Fibroblast of lung (primary cell): ENCODE measurements at places on chromosomes 5 and 9.

- no peak for DNase-seq
- H3K27me3 ChIP-seq, result no peaks in the 10 kb centered on the region
- H3K36me3 ChIP-seq, result no peaks in the 10 kb centered on the region
- no peaks in the 10 kb centered on the region for H3K4me1 ChIP-seq
Measured at GRCh38 chr9:101026824-101027223, 1.7 kb upstream of the PLPPR1 start.

GRCh38 chr5:119949426-119949999 lies 320.2 kb downstream of the FAM170A start:
- no peaks in the 10 kb centered on the region for H3K36me3 ChIP-seq
- no peak overlapping the region for H3K4me3 ChIP-seq
- no peaks in the 10 kb centered on the region for H3K4me1 ChIP-seq
- no peak for DNase-seq
- no peak overlapping the region for H3K27ac ChIP-seq

- H3K4me1 ChIP-seq, result no peaks in the 10 kb centered on the region
- H3K27ac ChIP-seq, result no peak overlapping the region
- H3K36me3 ChIP-seq, result peaks cover 20% of the 10 kb centered on the region
- no peaks in the 10 kb centered on the region for H3K27me3 ChIP-seq
- H3K4me3 ChIP-seq, result peak overlapping the region; percentile 9
Measured at GRCh38 chr9:35069020-35069419, 3.4 kb downstream of the VCP start.

DNA sequence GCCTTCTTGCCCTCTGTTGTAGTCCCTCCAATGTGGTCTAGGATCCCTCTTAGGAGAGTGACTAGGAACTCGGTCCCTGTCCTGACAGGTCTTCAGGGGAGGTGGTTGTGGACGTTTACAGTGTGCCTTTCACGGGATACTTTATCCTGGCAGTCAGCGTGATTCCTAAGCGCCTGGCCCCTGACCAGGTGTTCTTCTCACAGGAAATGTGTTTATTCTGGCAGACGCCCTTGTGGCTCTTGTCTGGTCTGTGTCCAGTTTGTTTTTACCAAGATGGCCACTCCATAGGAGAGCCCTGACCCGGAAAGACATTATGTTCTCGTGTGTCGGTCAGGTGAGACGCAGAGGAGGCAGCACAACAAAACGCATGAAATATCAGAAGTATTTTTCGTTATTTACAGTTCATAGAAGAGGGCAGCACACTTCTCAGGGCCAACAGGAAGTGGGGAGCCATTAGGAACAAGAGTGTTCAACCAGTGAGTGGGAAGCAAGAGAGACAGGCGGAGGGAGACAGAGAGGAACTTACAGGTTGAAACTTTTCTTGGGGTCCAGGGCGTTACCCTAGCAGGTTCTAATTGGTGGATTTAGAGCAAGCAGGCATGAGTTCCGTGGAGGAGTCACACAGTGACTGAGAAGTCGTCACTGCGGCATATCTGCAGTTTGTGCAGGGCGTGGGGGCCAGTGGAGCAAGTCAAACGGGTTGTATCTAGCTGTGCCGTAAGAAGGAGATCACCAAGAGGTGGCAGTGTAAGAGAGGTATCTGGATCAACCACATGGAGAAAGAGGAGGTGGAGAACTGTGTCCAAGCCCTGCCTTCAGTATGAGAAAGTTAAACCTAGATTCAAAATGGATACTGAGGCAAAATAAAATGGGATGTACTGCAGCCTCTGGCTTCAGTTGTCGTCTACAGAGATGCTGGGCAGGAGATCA lies 412.9 kb downstream of the ZSWIM6 start:
- DNase-seq, result no peak
- no peaks in the 10 kb centered on the region for H3K27me3 ChIP-seq
- no peaks in the 10 kb centered on the region for H3K36me3 ChIP-seq
- H3K4me1 ChIP-seq, result no peaks in the 10 kb centered on the region

DNA sequence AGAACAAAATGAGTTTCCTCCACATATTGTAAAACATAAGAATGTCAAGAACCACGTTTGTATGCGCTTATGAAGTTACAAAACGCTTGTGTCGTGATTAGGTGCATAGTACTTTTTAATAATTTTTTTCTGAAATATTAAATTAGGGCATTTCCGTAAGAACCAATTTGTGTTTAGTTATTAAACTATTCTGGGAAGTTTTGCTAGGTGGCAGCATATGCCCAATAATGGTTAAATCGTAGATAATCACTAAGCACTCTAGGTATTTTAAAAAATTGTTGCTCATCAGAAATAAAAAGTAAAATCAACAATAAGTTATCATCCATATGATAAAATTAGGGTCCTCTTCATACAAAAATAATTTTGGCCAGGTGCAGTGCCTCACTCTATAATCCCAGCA lies 5.4 kb downstream of the SRFBP1 start:
- H3K36me3 ChIP-seq, result no peaks in the 10 kb centered on the region
- H3K27me3 ChIP-seq, result no peaks in the 10 kb centered on the region
- H3K4me1 ChIP-seq, result peaks cover 20% of the 10 kb centered on the region
- H3K4me3 ChIP-seq, result no peak overlapping the region
- peak; percentile 36 for DNase-seq

DNA sequence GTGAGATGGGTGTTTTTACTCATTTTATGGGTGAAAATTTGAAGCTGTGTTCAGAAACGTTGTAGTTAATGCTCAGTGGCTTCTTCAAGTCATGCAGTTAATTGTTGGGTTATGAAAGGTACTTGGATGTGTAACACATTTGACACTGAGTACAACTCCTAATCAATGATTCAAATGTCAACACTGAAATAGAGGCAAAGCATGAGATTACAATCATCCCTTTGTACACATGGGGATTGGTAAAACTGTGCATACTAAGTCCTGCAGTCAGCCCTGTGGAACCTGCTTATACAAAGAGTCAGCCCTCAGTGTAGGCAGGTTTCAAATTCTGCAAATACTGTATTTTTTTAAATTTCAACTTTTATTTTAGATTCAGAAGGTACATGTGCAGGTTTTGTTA lies 3.3 kb downstream of the ABLIM3 start:
- H3K4me1 ChIP-seq, result peaks cover under 1% of the 10 kb centered on the region
- H3K27ac ChIP-seq, result peak overlapping the region; percentile 88
- H3K4me3 ChIP-seq, result peak overlapping the region; percentile 22

- H3K4me3 ChIP-seq, result peak overlapping the region; percentile 67
- no peaks in the 10 kb centered on the region for H3K27me3 ChIP-seq
- H3K36me3 ChIP-seq, result no peaks in the 10 kb centered on the region
- peak overlapping the region; percentile 100 for H3K27ac ChIP-seq
- DNase-seq, result peak; percentile 43
Measured at GRCh38 chr5:57172466-57173318, 1.2 kb upstream of the GPBP1 start.
